Cardiac muscle cell (in vitro differentiated cells and primary cell): ENCODE measurements at places on chromosomes 13 and 19.

DNA sequence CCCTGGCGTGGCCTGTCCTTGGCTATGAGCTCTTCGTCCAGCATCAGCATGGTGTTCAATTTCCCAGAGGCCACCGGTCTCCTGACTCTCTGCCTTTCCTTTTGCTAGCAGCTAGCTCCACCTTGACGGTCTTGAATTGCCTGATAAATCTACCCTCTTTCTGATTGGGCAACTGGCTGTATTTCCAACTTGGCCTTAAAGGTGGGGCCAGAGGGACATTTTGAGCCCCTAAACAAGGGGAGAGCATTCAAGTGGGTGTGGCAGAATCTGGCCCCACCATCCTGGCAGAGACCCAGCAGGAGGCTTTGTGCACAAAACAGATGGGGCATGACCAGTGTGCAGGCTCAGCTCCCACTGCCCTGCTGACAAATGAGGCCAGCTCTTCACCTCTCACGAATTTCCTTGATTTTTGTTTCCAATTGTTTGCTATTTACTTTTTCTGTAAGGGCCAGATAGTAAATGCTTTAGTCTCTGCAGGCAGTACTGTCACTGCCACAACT is 148.9 kb upstream of the VSTM2B start:
- no peak for DNase-seq

- no peak for DNase-seq
Measured at GRCh38 chr19:35642312-35642711, 767 bp downstream of the ETV2 start.

DNA sequence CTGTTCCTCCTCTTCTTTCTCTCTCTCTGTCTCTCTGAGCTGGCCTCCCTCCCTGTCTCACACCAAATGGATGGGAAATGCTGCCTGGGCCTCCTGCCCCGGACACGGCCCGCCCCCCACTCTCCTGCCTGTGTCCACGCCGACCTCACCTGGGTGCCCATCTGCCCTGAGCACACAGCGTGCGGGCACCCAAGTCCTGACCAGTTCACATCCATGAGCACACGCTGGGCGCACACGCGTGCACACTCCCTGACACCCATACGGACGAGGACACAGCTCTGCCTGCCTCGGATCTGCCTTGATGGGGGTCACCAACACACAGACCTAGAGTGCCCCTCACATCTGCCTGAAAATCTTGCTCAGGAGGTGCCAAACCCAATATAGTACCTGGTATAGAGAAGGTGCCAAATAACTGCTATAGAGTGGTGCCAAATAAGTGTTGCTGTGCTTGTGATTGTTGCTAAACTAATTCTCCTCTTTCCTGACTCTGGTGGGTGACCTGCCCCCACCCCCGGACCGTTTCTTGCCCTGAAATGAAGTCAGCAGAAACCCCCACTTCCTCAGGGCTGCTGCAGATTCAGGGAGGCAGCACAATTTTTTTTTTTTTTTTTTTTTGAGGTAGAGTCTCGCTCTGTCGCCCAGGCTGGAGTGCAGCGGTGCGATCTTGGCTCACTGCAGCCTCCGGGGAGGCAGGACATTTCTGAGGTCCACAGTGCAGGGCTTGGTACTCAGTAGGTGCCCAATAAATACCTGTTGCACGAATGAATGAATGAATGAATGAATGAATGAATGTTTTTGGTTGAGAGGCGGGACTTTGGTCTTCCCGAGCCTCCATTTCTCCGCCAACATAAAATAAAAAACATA is 4.6 kb downstream of the NFIC start:
- DNase-seq: no peak

DNA sequence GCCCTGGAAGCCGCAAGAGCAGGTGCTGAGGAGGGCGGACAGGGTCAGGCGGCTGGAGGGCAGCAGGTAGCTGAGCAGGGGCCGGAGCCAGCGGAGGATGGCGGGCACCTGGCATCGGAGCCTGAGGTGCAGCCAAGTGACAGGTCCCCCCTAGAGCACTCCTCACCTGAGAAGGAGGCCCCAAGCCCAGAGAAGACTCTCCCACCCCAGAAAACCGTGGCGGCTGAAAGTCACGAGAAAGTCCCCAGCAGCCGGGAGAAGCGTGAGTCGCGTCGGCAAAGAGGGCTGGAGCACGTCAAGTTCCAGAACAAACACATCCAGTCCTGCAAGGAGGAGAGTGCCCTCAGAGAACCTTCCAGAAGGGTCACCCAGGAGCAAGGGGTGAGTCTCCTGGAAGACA is 20.5 kb upstream of the USE1 start:
- no peak for DNase-seq

DNA sequence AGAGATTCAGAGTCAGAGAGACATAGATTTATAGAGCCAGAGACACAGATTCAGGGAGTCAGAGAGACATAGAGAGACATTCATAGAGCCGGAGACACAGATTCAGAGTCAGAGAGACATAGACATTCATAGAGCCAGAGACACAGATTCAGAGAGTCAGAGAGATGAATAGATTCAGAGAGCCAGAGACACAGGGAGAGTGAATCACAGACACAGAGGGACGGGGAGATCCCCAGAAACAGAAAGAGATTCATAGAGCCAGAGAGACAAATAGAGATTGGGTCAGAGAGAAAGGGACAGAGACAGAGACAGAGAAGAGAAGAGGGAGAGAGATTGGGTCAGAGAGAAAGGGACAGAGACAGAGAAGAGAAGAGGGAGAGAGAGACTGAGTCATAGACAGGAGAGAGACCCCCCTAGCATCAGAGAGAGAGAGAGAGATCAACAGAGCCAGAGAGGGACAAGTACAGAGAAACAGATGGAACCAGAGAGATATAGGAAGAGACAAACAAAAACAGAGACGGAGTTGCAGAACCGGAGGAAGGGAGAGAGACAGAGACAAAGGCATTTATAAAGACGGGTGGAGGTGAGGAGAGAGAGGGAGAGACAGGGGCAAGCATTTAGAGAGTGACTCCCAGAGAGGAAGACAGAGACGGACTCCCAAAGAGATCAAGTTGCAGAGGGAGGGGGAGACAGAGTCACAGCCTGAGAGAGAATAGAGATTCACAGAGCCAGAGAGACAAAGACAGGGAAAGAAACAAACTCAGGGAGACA is 1.1 kb upstream of the PRKCG start:
- no peak for DNase-seq
